ENCODE measurements at places on chromosomes 1 and 21.

DNA sequence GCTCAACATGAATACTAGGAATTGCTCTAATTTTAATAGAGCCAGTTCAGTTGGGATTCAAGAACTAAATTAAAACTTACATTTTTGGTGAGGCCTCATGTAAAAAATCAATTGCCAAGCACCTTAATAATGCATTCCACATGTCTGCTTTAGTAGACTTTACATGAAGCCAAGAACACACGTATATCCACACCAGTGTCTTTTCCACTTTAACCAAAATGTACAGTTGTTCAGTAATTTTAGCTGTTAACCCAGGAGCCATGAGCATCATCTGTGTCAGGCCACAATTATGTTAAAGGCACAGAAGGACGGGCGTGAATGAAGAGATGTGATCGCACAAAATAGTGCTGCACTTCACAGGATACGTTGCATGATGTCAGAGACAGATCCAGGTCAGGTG is 136.7 kb downstream of the TLR5 start:
- no peak for DNase-seq

- DNase-seq, result no peak
Observed at GRCh38 chr1:211548321-211549091, 30.5 kb downstream of the SLC30A1 start.

GRCh38 chr1:30905916-30906620 is 2.5 kb downstream of the SDC3 start:
- DNase-seq, result no peak

GRCh38 chr21:31898933-31899630 is 26.3 kb downstream of the HUNK start:
- no peak for DNase-seq

GRCh38 chr1:54931275-54931840 is 44.4 kb upstream of the DHCR24 start:
- no peak for DNase-seq

DNA sequence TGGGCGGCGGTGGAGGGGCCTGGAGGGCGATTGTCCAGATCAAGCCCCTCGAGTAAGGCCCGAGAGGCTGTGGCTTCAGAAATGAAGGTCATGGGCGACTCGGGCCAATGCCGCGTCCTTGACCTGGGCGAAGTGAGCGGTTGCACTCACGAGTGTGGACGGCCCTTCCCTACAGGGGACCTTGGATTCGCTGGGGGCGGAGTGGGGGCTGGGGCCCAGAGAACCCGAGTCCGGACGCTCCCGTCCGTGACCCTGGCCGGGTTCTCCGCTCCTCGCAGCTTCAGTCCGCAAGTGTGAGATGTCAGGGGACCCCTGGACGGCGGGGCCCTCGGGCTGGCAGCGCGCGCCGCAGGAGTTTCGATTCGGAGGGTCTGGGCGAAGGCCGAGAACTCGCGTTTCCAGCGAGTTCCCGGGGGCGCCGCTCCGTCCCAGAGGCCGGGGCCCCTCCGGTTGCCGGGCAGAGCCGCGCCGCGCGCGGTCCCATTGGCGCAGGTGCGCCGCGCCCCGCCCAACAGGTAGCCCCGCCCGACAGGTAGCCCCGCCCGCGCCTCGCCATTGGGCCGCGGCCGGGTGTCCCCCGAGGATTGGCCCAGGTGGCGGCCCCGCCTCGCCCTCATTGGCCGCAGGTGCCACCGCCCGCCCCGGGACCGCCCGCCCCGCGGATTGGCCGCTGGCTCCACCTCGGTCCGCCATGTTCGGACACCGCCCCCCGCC is at the start of gene PRKCZ:
TSS of gene PRKCZ (plus strand) at position 694 of the 714 bp plus-strand sequence. CDS start 220 bp downstream, outside the sequence.
- no peak for DNase-seq

DNA sequence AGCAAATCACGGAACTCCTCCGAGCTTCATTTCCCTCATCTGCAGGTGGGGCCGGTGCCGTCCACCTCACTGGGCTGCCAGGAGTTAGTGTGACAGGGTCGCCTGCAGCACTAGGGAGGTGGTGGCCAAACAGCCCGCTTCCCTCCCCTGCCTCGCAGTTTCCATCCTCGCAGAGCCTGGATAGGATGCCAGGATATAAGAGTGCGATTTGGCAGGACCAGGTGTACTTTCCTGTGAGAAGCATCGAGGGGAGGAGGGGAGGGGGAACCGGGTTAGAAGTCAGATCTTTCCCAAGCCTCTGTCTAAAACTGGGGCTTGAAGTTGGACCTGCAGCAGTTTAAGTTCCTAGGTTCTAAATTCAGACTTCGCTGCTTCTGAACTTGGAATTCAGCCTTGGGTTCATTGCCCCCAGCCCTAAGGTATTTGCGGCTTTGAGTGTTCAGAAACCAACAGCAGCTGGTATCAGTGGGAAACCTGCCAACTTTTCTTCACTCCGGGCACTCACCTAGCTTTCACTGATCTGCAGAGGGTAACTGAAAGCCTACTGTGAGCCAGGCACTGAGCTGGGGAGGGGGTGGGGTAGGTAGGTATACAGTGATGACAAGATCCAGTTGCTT is 1.7 kb upstream of the JUN start:
- DNase-seq, result peak; percentile 72

DNA sequence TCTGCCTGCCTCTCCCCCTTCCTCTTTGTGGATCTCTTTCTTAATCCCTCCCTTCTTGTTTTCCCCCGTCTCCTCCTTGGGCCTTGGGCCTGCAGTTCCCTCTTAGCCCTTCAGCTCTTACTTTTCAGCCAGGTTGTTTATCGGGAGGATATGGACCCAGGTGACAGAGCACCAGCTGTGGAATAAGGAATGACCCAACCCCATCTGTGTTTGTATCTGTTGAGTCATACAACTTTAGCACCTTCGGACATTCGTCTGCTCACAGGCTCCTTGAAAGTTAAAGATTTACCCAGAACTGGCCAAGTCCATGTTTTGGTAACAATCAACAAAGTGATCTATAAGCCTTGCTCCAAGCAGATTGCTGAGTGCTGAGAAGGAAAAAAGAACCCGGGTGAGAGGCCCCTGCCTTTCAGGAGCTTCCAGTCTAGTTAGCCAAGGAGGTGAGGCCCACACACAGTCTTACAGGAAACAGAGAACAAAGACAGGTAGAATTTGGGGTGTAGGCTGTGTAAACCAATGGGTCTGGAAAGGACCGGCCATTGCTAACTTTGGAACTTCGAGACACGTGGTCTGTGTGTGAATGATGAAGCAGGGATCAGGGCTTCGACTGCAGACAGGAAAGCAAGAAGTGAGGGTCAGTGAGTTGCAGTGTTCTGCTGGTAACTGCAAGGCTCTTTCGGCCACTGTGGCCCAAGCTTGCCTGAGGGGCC is 66.7 kb upstream of the F3 start:
- DNase-seq, result no peak

GRCh38 chr21:24205319-24205718 is 1402.0 kb downstream of the MRPL39 start:
- DNase-seq, result no peak

GRCh38 chr1:200153277-200154055 is 126.0 kb downstream of the NR5A2 start:
- no peak for DNase-seq

DNA sequence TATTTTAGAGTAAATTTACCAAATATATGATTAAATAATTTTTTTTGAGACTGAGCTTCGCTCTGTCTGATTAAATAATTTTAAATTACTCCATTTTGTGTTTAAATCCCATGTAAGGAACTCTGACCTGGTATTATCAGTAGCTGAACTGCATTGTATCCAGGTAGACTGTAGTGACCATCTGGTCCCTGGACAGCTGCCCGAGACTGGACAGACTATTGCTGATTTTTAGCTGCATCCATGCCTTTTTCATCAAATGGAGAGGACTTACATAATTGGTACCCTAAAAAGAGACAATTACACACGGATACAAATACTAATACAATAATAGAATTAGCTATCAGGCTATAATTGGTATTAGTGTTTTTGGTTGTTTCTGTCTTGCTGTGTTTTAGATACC is 20.6 kb downstream of the OLFM3 start:
- no peak for DNase-seq

DNA sequence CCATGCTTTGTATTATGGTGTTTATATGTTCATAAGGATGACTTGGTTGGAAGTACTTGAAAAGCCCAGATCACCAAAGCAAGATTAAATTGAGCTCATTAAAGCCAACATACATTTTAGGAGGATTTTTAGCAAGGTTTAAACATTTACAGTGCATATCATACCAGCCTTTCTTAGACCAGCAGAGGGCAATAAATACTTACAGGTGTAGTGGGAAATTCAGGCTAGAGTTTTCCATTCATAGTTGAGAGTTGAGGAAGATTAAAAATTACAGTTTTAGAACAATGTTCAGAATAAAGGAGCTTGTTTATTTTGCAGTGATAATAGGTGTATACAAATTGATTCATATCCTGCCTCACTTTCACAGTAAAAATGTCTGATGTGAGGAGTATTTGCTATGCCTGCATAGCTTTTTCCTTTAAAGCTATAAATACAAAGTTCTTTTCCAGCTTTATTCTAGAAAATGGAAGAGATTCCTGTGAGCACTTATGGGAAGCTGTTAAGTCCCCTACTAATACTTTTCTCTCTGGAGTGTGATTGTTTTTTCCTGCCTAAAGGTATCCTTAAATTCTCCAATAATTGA is 35.3 kb downstream of the DTL start:
- DNase-seq, result peak; percentile 57

DNA sequence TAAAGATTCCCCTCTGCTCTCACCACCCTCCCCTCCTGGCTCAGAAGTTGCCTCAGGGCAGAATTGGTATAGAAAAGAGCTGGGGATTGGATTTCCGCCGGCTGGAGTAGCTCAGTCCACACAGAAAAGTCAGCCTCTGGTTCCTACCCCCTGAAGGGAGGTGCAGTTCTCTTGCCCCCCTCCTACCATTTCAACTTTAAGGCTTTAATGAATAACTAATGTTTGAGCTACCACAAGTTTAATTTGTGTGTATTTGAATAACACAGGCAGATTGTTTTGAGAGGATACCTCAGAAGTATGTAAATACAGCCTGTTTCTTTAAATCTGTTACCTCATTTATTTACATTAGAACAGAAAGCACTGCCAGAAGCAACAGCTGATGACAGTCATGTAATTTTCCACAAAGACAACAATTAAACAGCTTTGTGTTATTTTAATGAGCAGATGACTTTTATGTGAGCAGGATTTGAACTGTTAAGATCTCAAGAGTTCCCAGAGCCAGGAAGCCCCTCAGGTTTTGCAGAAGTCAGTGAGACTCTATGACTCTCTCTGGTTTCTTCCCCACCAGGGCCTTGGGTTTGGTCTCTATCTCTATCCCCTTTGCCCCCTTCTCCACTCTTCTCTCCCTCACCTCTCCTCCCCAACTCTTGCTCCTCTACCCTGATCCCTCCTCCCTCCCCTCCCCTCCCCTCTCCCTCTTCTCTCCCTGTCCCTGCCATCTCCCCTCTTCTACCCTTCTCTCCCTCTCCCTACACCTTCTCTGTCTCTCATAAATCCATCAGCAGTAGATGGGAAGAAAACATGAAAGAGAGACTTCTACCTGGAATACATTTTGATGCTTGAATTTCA is 26.3 kb downstream of the DUSP10 start:
- no peak for DNase-seq

GRCh38 chr1:16405441-16405840 is 31.8 kb downstream of the SPATA21 start:
- DNase-seq, result no peak

GRCh38 chr1:29120947-29121485 is 2.7 kb downstream of the TMEM200B start:
- DNase-seq, result peak; percentile 58

DNA sequence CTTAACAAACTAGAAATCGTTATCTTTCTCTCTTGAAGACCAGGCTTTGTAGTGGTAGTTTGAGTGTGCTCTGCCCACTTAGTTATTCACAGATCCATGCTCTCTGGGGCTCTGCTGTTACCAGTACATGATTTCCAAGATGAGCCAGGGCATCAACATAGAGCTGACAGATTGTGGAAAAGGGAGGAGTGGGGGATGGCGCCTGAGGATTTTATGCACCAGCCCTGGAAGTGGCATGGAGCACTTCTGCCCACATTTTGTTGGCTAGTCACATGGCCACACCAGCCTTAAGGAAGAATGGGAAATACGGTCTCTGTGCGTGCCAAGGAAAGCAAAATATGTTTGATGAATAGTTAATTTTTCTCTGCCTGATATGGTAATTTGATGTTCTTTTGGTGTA is 18.2 kb downstream of the TSNAX start:
- DNase-seq, result no peak

- no peak for DNase-seq
Observed at GRCh38 chr21:28858424-28858823, 134.3 kb downstream of the LTN1 start.

DNA sequence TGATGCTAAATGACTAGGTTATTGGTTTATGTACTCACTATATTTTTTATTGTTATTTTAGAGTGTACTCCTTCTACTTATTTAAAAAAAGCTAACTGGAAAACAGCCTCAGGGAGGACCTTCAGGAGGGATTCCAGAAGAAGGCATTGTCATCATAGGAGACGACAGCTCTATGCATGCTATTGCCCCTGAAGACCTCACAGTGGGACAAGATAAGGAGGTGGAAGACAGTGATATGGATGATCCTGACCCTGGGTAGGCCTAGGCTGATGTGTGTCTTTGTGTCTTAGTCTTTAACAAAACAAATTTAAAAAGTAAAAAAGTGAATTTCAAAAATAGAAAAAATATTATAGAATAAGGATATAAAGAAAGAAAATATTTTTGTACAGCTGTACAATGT is 155.7 kb upstream of the CD34 start:
- DNase-seq, result no peak

DNA sequence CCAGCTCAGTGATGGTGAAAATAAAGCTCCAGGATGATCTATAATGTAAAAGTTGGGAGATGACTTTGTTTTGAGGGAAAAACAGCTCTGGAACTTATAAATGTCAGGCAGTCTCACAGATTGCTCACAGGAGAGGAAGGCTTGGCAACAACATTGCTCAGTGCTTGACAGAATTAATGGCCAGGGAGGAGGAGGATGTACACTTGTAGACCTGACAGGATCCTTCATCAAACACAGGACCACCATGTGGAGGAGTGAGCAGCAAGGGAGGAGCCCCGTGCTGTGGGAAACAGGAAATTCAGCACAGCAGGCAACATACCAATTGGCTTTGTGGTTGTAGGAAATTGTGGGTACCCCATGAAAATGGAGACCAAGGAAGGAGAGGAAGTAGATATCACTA is 291.8 kb upstream of the CAMK1G start:
- DNase-seq, result peak; percentile 17

- DNase-seq, result no peak
Observed at GRCh38 chr1:60090655-60091054, 17.1 kb upstream of the C1orf87 start.

DNA sequence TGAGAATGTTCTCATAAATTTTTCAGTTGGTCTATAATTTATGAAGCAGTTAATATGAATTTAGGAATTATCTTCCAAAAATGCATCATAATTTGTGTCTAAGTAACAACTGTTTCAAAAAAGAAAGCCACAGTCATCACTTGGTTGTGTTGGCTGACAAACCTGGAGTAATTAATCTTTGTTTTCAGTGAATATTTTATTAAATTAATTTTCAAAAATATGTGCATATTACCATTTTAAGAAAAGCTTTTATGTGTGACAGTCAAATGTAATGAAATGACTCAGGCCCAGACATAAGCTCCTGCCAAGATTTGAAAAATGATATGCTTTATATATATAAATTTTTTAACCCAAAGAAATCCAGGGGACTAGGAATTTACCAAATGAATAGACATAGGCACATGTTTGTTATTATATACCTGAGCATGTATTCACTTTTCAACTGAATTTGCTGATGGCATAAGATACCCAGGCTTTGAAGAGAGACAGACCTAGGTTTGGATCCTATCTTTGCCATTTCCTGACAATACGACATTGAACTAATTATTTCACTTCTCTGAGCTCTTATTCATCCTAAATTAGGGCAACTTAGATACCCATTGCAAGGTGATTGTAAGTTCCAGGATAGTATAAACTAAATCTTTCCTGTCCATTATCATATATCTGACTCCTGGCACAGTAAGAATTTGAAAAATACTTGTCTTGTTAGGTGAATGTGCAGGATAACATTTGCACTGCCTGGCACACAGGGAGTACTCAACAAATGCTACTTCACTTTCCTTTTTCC is 729.5 kb upstream of the ADGRL2 start:
- peak; percentile 48 for DNase-seq
